Stomach (tissue), 19 donors: ENCODE measurements at places on chromosomes 13 and 19. TPM values are rescaled to one million over a fixed set of nuclear protein-coding genes. Genes with fewer than 3 reads are reported as not detected.
A peak's percentile ranks its signal among the peaks of the same experiment; 100 is the strongest.

The SLITRK6 gene
- total RNA-seq: 11.7 TPM

The CXCL17 gene
- not detected for total RNA-seq

DNA sequence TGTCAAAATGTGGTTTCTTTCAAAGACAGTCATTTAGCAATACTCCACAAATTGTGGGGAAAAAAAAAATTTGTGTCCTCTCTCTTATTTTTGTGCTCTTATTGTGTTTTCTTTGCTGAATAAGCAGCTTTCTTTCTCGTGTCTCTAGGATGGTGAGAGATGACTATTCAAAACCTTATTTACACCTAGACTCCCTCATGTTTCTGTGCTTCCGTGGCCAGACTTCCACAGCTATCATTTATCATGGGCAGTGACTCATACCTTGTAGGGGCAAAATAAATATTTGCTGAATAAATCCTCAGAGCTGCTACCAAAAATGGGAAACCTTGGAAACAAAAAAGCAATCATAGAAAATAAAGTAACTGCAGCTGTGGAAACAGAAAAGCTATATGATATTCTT lies 204.9 kb upstream of the MIR17HG start:
- no peak overlapping the region for H3K27ac ChIP-seq
- H3K4me1 ChIP-seq: no peaks in the 10 kb centered on the region
- peak; percentile 71 for DNase-seq
- H3K27me3 ChIP-seq: peaks cover 9% of the 10 kb centered on the region
- H3K36me3 ChIP-seq: no peaks in the 10 kb centered on the region

- DNase-seq: no peak
- H3K4me3 ChIP-seq: no peak overlapping the region
- no peak overlapping the region for H3K27ac ChIP-seq
- H3K4me1 ChIP-seq: no peaks in the 10 kb centered on the region
Measured at GRCh38 chr13:43850873-43851272, 28.7 kb downstream of the CCDC122 start.

DNA sequence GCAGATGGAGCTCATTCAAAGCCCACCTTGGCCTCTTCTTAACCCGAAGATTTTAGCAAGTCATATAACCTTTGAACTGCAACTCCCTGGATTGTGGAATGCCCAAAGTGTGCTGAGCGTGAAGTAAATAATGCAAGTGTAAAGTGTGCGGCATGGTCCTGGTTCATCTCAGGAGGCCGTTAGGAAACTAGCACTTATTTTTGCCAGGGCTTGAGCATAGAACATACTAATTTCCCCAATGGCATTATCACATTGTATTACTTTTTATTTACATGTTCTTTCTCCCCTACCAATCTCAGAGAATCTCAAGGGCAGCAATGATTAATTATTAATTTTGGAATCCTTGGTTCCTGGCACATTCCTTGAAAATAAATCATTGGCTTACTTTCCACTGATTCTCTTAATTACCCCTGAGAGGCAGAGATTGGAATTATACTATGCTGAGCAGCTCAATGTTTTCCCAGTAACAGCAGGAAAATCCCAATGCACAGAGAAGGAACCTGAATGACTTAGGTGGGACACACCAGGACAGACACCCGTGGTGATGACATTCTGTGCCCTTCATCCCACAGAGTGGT lies 128.8 kb upstream of the GJB6 start:
- H3K4me3 ChIP-seq: no peak overlapping the region
- H3K36me3 ChIP-seq: no peaks in the 10 kb centered on the region
- H3K27me3 ChIP-seq: no peaks in the 10 kb centered on the region

- H3K4me1 ChIP-seq: no peaks in the 10 kb centered on the region
- DNase-seq: peak; percentile 58
- no peak overlapping the region for H3K4me3 ChIP-seq
- no peaks in the 10 kb centered on the region for H3K36me3 ChIP-seq
Measured at GRCh38 chr13:94192431-94192975, 287.0 kb downstream of the DCT start.

DNA sequence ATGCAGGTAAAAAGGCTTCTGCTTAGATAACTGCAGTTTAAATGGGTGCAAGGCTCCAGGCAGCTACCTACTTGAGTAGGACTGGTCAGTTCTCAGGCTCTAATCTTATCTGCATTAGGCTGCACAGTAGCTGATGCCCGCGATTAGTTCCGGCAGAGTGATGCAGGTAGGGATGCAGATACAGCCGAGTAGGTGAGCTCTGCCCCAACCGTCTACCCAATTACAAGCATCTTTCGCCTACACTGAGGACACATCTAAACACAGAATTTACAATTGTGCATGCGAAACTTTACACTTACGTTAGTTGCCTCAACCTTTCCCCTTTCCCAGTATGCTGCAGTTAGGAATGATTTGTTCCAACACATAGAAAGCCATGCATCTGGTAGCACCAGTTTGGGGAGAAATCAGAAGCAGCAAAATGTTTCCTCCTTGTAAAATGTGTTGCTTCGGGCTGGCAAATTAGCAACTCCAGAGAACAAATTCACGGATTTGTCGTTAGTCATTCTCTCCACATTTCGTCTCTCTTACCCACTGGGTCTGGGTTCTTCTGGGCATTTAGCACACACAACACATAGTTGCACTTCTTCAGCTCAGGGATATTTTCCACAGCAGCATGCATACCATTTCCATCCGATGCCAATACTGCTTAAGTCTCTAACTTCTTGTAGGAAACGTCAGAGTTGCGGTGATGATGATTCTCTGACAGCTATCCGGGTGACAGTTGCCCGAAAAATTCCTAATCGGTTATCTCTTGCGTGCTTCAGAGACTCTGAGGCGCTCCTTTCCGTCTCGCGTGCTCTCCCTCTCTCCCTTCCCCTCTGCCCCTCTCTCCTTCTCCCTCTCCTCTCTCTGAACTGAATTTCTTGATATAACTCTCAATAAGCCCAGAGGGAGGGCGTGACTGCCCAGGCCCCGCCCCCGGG lies at the start of gene PCDH9:
TSS of gene PCDH9 (minus strand) at position 856 of the 923 bp plus-strand sequence. CDS start 1,896 bp downstream, outside the sequence.
- peak; percentile 43 for DNase-seq
- no peaks in the 10 kb centered on the region for H3K36me3 ChIP-seq
- peaks cover 6% of the 10 kb centered on the region for H3K27me3 ChIP-seq
- peaks cover 39% of the 10 kb centered on the region for H3K4me1 ChIP-seq
- peak within 1 kb of the TSS; percentile 63 for H3K4me3 ChIP-seq

GRCh38 chr19:57241176-57241575 lies 744 bp downstream of the ZNF805 start:
- no peaks in the 10 kb centered on the region for H3K27me3 ChIP-seq
- H3K4me3 ChIP-seq: peak overlapping the region; percentile 99
- peaks cover 15% of the 10 kb centered on the region for H3K36me3 ChIP-seq
- peak overlapping the region; percentile 93 for H3K27ac ChIP-seq
- no peak for DNase-seq
- H3K4me1 ChIP-seq: peaks cover 28% of the 10 kb centered on the region

DNA sequence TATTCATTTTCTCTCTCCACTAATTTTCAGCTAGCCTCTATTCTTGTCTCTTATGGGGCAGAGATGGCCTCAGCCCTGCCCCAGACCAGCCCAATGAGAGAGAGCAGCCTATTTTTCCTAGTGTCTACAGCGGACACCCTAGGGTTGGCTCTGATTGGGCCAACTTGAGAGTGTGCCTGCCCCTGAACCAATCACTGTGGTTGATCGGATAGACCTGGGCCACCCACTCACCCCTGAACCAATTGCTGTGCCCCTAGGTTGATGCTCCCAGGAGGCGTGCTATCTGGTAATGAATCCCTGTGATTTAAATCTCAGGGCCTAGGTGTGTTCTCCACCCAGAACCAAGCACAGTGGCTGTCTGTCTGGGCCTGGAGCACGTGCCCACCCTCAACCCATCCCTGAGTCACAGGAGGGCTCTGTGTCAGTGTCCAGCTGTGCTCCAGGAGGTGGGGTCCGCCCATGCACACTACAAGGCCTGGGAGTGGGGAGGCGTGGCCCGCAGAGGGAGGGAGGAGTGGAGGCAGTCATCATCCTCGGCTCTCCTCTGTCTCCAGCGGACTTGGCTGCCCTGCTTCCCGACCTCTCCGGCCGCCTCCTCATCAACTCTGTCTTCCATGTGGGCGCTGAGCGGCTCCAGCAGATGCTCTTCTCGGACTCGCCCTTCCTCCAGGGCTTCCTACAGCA lies 14.9 kb upstream of the SCN1B start:
- peak; percentile 35 for DNase-seq
- H3K4me3 ChIP-seq: no peak overlapping the region
- H3K36me3 ChIP-seq: peaks cover 93% of the 10 kb centered on the region
- H3K27ac ChIP-seq: no peak overlapping the region
- no peaks in the 10 kb centered on the region for H3K27me3 ChIP-seq

DNA sequence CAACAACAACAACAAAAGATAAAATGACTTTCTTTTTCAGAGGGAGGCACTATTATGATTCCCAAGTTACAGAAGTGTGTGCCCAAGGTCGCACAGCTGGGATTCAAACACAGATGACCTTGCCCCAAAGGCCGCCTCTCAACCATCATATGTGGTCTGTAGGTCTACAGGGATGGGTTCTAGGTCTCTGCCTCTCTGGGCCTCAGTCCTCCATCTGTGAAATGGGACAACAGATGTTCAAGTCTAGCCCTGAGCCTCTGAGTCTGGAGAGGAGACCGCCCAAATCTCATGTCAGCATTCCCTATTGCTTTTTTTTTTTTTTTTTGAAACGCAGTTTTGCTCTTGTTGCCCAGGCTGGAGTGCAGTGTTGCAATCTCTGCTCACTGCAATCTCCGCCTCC lies 4.9 kb downstream of the NPAS1 start:
- no peak for DNase-seq
- H3K27ac ChIP-seq: no peak overlapping the region
- no peak overlapping the region for H3K4me3 ChIP-seq
- H3K4me1 ChIP-seq: peaks cover 36% of the 10 kb centered on the region
- H3K27me3 ChIP-seq: peaks cover 24% of the 10 kb centered on the region

DNA sequence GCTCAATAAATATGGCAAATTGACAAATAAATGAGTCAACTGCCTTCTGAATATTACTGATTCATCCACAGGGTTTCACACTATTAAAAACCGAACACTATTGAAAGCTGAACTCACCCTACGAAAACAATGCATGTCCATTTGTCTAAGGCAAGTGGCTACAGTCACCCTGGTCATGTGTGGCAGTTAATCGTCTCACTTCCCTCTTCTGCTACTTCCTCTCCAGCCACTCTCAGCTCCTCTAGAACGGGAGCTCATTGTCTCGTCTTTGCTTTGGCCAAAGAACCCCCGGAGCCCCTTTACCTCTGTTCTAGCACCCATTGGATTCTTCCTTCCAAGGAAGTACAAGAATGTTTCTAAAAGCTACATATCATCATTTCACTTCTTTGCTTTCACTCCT lies 74.4 kb upstream of the ZNF599 start:
- H3K27me3 ChIP-seq: no peaks in the 10 kb centered on the region
- H3K36me3 ChIP-seq: no peaks in the 10 kb centered on the region
- no peak overlapping the region for H3K27ac ChIP-seq
- no peaks in the 10 kb centered on the region for H3K4me1 ChIP-seq

GRCh38 chr13:31074756-31075155 lies 86.9 kb downstream of the HSPH1 start:
- no peaks in the 10 kb centered on the region for H3K4me1 ChIP-seq
- DNase-seq: no peak
- no peak overlapping the region for H3K27ac ChIP-seq
- no peaks in the 10 kb centered on the region for H3K27me3 ChIP-seq
- H3K36me3 ChIP-seq: no peaks in the 10 kb centered on the region

- no peak for DNase-seq
- no peaks in the 10 kb centered on the region for H3K27me3 ChIP-seq
- no peak overlapping the region for H3K27ac ChIP-seq
Measured at GRCh38 chr13:35499676-35500075, 23.2 kb upstream of the MAB21L1 start.

DNA sequence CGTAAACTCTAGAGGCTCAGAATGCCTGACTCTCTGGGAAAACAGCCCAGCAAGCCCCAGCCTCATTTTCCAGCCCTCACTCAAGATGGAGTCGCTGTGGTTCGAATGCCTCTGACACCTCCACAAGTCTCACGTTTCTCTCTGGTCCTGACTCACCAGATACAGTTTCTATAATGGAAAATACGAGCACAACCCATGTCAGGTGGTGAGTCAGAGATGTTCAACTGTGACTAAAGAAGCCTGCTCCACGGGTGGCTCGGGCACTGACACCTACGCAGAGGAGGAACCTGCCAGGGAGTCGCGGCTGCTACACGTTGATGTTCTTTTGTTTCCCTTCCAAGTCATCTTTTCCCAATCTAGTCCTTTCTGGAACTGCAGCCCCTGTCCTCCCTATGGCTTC lies 87.1 kb upstream of the STK24 start:
- H3K4me3 ChIP-seq: no peak overlapping the region
- H3K4me1 ChIP-seq: no peaks in the 10 kb centered on the region
- DNase-seq: no peak
- no peak overlapping the region for H3K27ac ChIP-seq
- no peaks in the 10 kb centered on the region for H3K36me3 ChIP-seq
- H3K27me3 ChIP-seq: no peaks in the 10 kb centered on the region

DNA sequence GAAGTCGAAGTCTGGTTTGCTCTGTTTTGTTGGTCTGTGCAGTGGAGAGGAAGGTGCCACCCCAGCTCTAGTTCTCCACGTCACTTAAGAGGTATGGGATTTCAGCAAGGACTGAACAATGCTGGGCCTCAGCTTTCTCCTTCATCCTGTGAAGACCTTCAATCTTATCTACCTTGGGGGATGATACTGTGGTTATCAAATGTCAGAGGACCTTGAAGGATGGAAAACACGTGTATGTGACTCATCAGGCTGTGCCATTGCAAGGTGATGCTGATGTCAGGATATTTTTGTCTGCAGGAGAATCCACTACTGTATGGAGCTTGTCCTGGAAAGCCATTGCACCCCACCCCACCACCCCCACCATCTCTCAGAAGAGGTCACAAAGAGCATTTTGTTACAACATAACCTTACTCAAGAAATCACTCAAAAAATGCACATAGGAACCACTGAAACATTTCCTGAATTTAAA lies 81.4 kb upstream of the UQCRFS1 start:
- H3K4me1 ChIP-seq: no peaks in the 10 kb centered on the region
- no peak overlapping the region for H3K27ac ChIP-seq
- no peaks in the 10 kb centered on the region for H3K36me3 ChIP-seq
- H3K27me3 ChIP-seq: no peaks in the 10 kb centered on the region

DNA sequence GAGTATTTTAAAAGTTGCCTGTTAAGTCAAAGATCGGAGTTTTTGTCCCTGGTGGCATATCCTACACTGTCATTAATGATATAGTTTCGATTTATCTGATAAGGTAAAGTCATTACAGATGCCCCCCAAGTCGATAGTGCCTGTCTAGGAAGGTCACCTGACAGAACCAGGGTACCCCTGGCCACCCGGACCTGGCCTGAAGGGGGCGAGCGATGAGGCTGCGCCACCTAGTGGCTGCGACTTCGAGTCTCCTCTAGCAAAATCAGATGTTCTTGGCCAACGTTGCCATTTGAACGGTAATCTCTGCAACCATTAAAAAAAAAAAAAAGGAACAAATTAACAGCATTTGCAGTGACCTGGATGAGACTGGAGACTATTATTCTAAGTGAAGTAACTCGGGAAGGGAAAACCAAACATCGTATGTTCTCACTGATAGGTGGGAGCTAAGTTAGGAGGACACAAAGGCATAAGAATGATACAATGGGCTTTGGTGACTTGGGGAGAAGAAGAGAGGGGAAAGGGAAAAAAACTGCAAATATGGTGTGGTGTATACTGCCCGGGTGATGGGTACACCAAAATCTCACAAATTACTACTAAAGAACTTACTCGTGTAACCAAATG lies 565.1 kb downstream of the LIG4 start:
- peak; percentile 53 for DNase-seq
- no peaks in the 10 kb centered on the region for H3K36me3 ChIP-seq
- H3K27me3 ChIP-seq: no peaks in the 10 kb centered on the region
- H3K4me3 ChIP-seq: no peak overlapping the region
- H3K27ac ChIP-seq: no peak overlapping the region

GRCh38 chr19:12611361-12611699 lies 610 bp downstream of the ZNF791 start:
- H3K36me3 ChIP-seq: peaks cover 69% of the 10 kb centered on the region
- peaks cover 65% of the 10 kb centered on the region for H3K4me1 ChIP-seq
- H3K4me3 ChIP-seq: peak overlapping the region; percentile 77
- peak overlapping the region; percentile 99 for H3K27ac ChIP-seq
- no peaks in the 10 kb centered on the region for H3K27me3 ChIP-seq
- DNase-seq: peak; percentile 74
